ENCODE measurements at places on chromosomes 1 and 21.

GRCh38 chr1:82844911-82845827, 1044.4 kb downstream of the ADGRL2 start:
- DNase-seq = no peak

GRCh38 chr1:77134359-77134758, 84.9 kb downstream of the PIGK start:
- no peak for DNase-seq

DNA sequence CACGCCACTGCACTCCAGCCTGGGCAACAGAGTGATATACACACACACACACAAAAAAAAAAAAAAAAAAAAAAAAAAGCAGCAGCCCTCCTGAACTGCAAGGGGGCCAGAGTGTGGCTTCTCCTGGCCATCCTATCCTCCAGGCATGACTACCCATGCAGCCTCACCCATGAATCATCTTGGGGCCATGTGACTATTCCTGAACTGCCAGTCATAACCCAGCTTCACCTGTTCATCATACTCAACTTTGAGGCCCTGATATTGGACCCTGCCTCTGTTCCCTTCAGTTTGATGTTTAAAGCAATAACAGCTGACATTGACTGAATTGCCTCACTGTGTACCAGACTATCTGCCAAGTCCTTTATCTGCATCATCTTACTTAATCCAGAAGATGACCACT, 2.8 kb upstream of the HPCAL4 start:
- no peak for DNase-seq

- no peak for DNase-seq
Measured at GRCh38 chr1:3042481-3042880, 21.2 kb downstream of the ACTRT2 start.

Data from stimulated activated CD8-positive, alpha-beta memory T cell treated with anti-CD3 and anti-CD28 coated beads, Interleukin-7, amount 100 ng/mL, for 24 hours (primary cell).